ENCODE measurements at places on chromosomes 3 and 15.

DNA sequence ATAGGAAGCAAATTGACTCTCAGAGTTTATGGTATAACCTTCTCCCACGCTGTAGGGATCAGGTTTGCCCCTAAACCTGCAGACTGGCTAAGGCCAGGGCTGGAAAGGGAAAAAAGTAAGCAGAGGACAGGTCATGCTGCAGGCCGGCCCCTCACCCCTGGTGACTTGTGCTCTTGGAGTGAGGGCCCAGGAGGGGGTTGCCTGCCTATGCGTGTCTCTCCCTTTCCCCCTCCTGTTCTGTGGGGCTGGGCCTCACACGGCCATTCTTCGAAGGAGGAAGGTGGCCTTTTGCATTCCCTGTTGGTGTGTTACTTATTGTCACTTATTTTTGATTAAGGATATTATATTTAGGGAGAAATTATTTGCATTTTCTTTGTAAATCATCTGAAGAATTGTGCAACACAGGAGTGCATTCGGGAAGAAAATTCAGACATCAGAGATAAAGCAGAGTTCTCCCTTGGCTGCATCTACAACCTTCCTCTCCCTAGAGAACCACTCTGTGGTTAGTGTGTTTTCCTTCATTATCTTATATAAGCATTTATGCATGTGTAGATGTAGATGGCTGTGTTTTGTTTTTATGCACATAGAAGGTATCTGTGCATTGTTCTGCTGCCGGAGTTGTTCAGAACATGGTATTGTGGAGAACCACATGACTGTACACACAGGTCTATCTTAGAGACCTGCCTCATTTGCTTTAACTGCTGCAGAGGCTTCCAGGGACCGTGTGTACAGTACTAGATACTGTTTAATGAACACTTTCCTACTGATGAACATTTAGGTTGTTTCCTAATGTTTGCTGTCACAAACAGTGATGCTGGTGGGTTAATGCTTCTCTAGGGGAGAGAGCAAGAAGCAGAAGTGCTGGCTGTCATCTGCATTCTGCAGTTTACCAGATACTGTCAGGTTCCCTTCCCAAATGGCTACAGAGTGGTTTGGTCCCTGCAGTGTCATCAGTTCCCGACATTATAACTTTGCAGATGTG, 133.5 kb downstream of the APBA2 start:
- DNase-seq, result no peak

- DNase-seq, result no peak
Measured at GRCh38 chr3:177338697-177339219, 141.5 kb upstream of the TBL1XR1 start.

- DNase-seq, result no peak
Measured at GRCh38 chr3:135231737-135232136, 436.7 kb downstream of the EPHB1 start.

- DNase-seq, result no peak
Measured at GRCh38 chr3:71054312-71054711, 529.2 kb downstream of the FOXP1 start.

GRCh38 chr3:34174740-34175139, 376.3 kb downstream of the PDCD6IP start:
- no peak for DNase-seq
